ENCODE measurements at places on chromosomes 2 and 18.

- peak overlapping the region; percentile 94 for H3K4me3 ChIP-seq
- H3K4me1 ChIP-seq: peaks cover 30% of the 10 kb centered on the region
These were observed 217.7 kb downstream of the MCFD2 start for GRCh38 chr2:46697830-46698323.

GRCh38 chr2:172430027-172430426 is 2.6 kb downstream of the ITGA6 start:
- DNase-seq: no peak
- peaks cover 33% of the 10 kb centered on the region for H3K4me1 ChIP-seq
- H3K27me3 ChIP-seq: peaks cover 61% of the 10 kb centered on the region
- no peak overlapping the region for H3K4me3 ChIP-seq

GRCh38 chr2:236168110-236169080 is at the start of gene GBX2:
Gene GBX2, minus strand, starts transcription at chr2:236168386. Its CDS starts 415 bp downstream, at chr2:236167971.
- H3K4me3 ChIP-seq: no peak within 1 kb of the TSS
- H3K27me3 ChIP-seq: peaks cover 60% of the 10 kb centered on the region
- H3K27ac ChIP-seq: peak within 1 kb of the TSS; percentile 82
- H3K36me3 ChIP-seq: peaks cover 3% of the 10 kb centered on the region

DNA sequence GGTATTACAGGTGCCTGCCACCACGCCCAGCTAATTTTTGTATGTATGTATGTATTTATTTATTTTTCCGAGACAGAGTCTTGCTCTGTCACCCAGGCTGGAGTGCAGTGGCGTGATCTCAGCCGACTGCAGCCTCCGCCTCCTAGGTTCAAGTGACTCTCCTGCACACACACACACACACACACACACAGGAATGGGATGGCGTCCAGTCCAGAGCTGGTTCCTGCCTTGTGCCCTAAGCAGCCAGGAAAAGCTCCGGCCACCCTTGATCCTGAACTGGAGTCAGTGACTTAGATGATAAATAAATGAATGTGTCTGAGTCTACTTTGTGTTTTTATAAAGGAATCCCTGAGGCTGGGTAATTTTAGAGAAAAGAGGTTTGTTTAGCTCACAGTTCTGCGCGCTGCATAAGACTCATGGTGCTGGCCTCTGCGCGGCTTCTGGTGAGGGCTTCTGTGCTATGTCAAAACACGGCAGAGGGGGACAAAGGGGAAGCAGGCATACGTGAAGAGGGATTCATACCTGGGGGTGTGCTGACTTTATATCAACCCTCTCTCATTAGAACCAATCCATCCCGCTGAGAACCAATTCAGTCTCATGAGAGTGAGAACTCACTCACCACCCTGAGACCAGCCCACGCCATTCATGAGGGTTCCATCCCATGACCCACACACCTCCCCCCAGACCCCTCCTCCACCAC is 59.7 kb upstream of the PHLPP1 start:
- H3K27ac ChIP-seq: no peak overlapping the region
- H3K4me1 ChIP-seq: no peaks in the 10 kb centered on the region
- H3K36me3 ChIP-seq: no peaks in the 10 kb centered on the region
- no peak for DNase-seq
- H3K4me3 ChIP-seq: no peak overlapping the region

GRCh38 chr2:162712598-162712997 is 126.0 kb downstream of the KCNH7 start:
- no peak overlapping the region for H3K4me3 ChIP-seq
- no peaks in the 10 kb centered on the region for H3K27me3 ChIP-seq
- H3K36me3 ChIP-seq: no peaks in the 10 kb centered on the region
- DNase-seq: no peak

DNA sequence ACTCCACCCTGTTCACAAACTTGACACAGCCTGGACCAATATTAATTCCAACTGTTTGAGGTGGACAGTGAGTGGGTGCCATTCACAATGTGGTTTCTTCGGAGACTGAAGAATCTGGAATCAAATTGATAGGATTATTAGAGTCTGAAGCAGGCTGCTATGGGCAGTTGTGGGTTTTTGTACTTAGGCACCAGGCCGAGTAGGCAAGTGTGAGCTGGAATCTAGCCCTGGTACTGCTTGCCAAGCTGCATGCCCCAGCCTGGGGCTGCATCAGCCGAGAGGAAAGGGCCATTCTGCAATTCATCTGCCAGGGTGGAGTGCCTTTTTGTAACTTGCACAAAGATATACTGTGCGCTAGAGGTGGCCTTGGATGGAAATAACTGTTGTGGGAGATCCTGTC is 654.7 kb upstream of the FANCL start:
- no peak for DNase-seq
- no peak overlapping the region for H3K4me3 ChIP-seq
- H3K36me3 ChIP-seq: no peaks in the 10 kb centered on the region
- H3K27ac ChIP-seq: no peak overlapping the region
- H3K27me3 ChIP-seq: no peaks in the 10 kb centered on the region

DNA sequence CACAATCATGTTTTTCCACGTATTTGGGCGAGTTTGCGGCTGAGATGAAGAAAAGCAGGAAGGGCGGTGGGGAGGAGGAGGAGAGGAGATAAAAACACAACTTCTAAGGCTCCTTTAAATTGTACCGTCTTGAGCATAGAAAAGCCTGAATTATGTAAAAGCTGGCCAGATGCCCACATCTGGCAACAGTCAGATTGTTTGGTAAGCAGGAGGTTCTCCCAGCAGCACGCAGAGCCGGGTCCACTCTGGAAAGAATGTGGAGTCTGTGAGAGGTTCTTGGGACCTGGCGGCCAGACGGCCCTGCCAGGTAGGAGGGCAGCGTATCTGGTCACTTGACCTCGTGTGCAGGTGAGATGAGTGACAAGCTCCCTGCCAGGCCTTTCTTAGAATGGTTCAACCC is 215.3 kb upstream of the APCDD1 start:
- H3K27ac ChIP-seq: no peak overlapping the region
- H3K4me1 ChIP-seq: no peaks in the 10 kb centered on the region
- no peak overlapping the region for H3K4me3 ChIP-seq
- DNase-seq: no peak

GRCh38 chr2:36569267-36569856 is 28.6 kb downstream of the FEZ2 start:
- no peaks in the 10 kb centered on the region for H3K27me3 ChIP-seq
- no peak for DNase-seq
- no peak overlapping the region for H3K4me3 ChIP-seq
- no peaks in the 10 kb centered on the region for H3K4me1 ChIP-seq
- H3K27ac ChIP-seq: no peak overlapping the region
- H3K36me3 ChIP-seq: peaks cover 24% of the 10 kb centered on the region

GRCh38 chr18:55634545-55634944 is 46.6 kb upstream of the TCF4 start:
- H3K36me3 ChIP-seq: no peaks in the 10 kb centered on the region
- H3K4me3 ChIP-seq: no peak overlapping the region
- H3K4me1 ChIP-seq: no peaks in the 10 kb centered on the region
- H3K27me3 ChIP-seq: no peaks in the 10 kb centered on the region
- H3K27ac ChIP-seq: no peak overlapping the region

DNA sequence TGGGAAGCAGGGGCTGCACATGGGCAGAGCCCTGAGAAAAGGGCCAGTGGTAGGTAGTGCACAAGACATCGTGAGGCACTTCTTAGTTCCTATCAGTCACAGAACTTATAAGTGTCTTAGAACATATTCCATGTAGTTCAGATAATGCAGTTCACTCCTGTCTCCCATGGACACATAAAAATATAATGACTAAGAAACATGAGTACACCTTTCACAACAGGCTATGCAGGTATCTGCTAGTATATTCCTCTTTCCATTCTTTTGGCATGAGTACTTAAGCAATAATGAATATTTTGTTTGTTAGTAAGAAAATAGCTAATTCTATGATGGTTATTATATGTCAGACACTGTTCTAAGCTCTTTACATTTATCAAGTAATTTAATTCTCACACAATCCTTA is 808.4 kb downstream of the BCL11A start:
- H3K27ac ChIP-seq: no peak overlapping the region
- no peaks in the 10 kb centered on the region for H3K27me3 ChIP-seq
- H3K4me1 ChIP-seq: no peaks in the 10 kb centered on the region

GRCh38 chr2:126241001-126241400 is 415.0 kb upstream of the GYPC start:
- H3K27me3 ChIP-seq: no peaks in the 10 kb centered on the region
- no peak overlapping the region for H3K27ac ChIP-seq
- H3K4me1 ChIP-seq: no peaks in the 10 kb centered on the region
- DNase-seq: no peak
- H3K4me3 ChIP-seq: no peak overlapping the region
- no peaks in the 10 kb centered on the region for H3K36me3 ChIP-seq

GRCh38 chr2:7430869-7431641 is 513.8 kb downstream of the RNF144A start:
- H3K36me3 ChIP-seq: peaks cover 25% of the 10 kb centered on the region
- peak overlapping the region; percentile 94 for H3K27ac ChIP-seq
- H3K27me3 ChIP-seq: no peaks in the 10 kb centered on the region
- H3K4me3 ChIP-seq: peak overlapping the region; percentile 71
- peak; percentile 86 for DNase-seq
- H3K4me1 ChIP-seq: peaks cover 55% of the 10 kb centered on the region

- no peaks in the 10 kb centered on the region for H3K36me3 ChIP-seq
- no peak for DNase-seq
- H3K4me1 ChIP-seq: no peaks in the 10 kb centered on the region
- no peak overlapping the region for H3K4me3 ChIP-seq
- no peaks in the 10 kb centered on the region for H3K27me3 ChIP-seq
These were observed 597.2 kb upstream of the ZEB2 start for GRCh38 chr2:145116834-145117725.

- H3K4me1 ChIP-seq: no peaks in the 10 kb centered on the region
- no peak for DNase-seq
- peaks cover 4% of the 10 kb centered on the region for H3K27me3 ChIP-seq
These were observed 68.8 kb upstream of the SPTBN1 start for GRCh38 chr2:54387059-54387991.

GRCh38 chr18:31513189-31513935 is 15.4 kb downstream of the DSG2 start:
- peaks cover 2% of the 10 kb centered on the region for H3K27me3 ChIP-seq
- no peak overlapping the region for H3K4me3 ChIP-seq
- no peaks in the 10 kb centered on the region for H3K4me1 ChIP-seq
- no peaks in the 10 kb centered on the region for H3K36me3 ChIP-seq
- no peak for DNase-seq

DNA sequence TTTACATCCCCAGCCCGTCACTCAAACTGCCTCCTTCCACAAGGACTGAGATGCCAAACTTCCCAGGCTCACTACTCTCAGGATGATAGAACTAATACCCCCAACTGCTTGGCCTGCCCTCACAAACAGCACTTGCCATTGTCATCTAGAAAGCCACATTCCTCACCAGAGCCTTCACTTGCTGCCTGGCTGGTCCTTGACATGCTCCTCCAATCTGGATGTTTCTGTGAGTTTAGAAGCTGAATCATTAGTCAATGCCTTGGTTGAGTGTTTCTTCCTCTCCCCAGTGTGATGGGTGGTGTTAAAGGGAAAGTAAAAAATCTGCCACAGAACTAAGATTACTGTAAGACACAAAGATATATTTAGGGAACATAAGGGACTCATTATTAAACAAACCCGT is 52.5 kb downstream of the MARCHF4 start:
- peaks cover 8% of the 10 kb centered on the region for H3K27me3 ChIP-seq
- no peak overlapping the region for H3K27ac ChIP-seq
- H3K4me3 ChIP-seq: no peak overlapping the region
- DNase-seq: no peak
- no peaks in the 10 kb centered on the region for H3K36me3 ChIP-seq
- H3K4me1 ChIP-seq: no peaks in the 10 kb centered on the region

DNA sequence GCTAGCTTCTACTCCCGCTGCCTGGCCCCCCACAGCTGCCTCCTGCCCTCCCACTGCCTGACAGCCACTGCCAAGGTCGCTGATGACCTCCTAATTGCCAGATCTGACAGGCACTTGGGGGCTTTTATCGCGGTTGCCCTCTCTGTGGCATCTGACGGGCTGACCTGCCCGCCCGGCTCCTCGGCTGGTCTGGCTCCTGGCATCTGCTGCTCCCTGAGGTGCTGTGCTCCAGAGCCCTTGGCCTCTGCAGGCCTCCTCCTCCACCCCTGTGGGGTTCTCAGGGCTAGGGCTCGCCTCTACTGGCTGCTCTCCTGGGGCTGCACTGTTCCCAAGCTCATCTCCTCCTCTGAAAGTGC is 43.1 kb downstream of the INHBB start:
- H3K27me3 ChIP-seq: no peaks in the 10 kb centered on the region
- no peak overlapping the region for H3K4me3 ChIP-seq
- no peak for DNase-seq
- H3K36me3 ChIP-seq: no peaks in the 10 kb centered on the region
- no peaks in the 10 kb centered on the region for H3K4me1 ChIP-seq
- no peak overlapping the region for H3K27ac ChIP-seq

DNA sequence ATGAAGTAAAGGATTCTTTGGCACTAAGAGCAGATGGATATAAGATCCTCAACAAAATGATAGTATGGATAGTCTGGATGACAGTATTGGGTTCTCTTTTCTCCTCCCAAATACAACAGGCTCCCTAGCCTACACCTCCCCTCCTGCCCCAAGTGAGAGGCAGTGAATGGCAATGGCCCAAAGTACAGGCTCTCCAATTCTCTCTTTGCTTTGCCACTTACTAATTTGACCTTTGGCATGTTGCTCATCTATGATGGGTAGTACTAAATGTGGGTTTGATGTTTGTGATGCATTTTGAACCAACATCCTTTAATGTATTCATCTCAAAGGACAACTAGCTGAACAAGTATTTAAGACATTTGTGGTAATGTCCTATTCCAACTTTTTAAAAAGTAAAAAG is 65.9 kb downstream of the EIF5B start:
- H3K4me3 ChIP-seq: no peak overlapping the region
- H3K4me1 ChIP-seq: peaks cover 6% of the 10 kb centered on the region
- H3K27ac ChIP-seq: no peak overlapping the region
- H3K36me3 ChIP-seq: peaks cover 64% of the 10 kb centered on the region
- H3K27me3 ChIP-seq: no peaks in the 10 kb centered on the region
- DNase-seq: no peak

GRCh38 chr2:140695155-140695554 is 1435.7 kb downstream of the LRP1B start:
- H3K27me3 ChIP-seq: no peaks in the 10 kb centered on the region
- no peaks in the 10 kb centered on the region for H3K36me3 ChIP-seq
- H3K4me1 ChIP-seq: no peaks in the 10 kb centered on the region
- H3K4me3 ChIP-seq: no peak overlapping the region

GRCh38 chr2:157262248-157262647 is 4.7 kb downstream of the GALNT5 start:
- no peak overlapping the region for H3K27ac ChIP-seq
- H3K36me3 ChIP-seq: no peaks in the 10 kb centered on the region
- no peak overlapping the region for H3K4me3 ChIP-seq

- no peak overlapping the region for H3K4me3 ChIP-seq
- no peak overlapping the region for H3K27ac ChIP-seq
- no peaks in the 10 kb centered on the region for H3K36me3 ChIP-seq
- no peak for DNase-seq
- H3K27me3 ChIP-seq: no peaks in the 10 kb centered on the region
These were observed 467.4 kb downstream of the SOX11 start for GRCh38 chr2:6159606-6160005.

GRCh38 chr2:119719261-119719627 is 40.2 kb downstream of the TMEM177 start:
- H3K27ac ChIP-seq: no peak overlapping the region
- DNase-seq: no peak
- no peak overlapping the region for H3K4me3 ChIP-seq
- peaks cover 2% of the 10 kb centered on the region for H3K27me3 ChIP-seq
- no peaks in the 10 kb centered on the region for H3K36me3 ChIP-seq

GRCh38 chr2:133497270-133497893 is 70.9 kb downstream of the NCKAP5 start:
- H3K4me1 ChIP-seq: no peaks in the 10 kb centered on the region
- no peak overlapping the region for H3K27ac ChIP-seq
- no peak for DNase-seq
- H3K27me3 ChIP-seq: no peaks in the 10 kb centered on the region
- no peak overlapping the region for H3K4me3 ChIP-seq
- no peaks in the 10 kb centered on the region for H3K36me3 ChIP-seq

GRCh38 chr2:212426637-212427412 is 111.8 kb downstream of the ERBB4 start:
- H3K4me1 ChIP-seq: no peaks in the 10 kb centered on the region
- H3K4me3 ChIP-seq: no peak overlapping the region
- no peak for DNase-seq
- no peak overlapping the region for H3K27ac ChIP-seq
- no peaks in the 10 kb centered on the region for H3K36me3 ChIP-seq
